RWPE1 (cell line): ENCODE measurements at places on chromosomes 5 and 9.

- DNase-seq, result peak; percentile 83
These were observed 158.1 kb upstream of the SHB start for GRCh38 chr9:38227061-38227540.

GRCh38 chr5:10034001-10034400, 215.7 kb downstream of the ATPSCKMT start:
- DNase-seq, result no peak

- DNase-seq, result no peak
These were observed 14.2 kb downstream of the IARS1 start for GRCh38 chr9:92279302-92279701.

GRCh38 chr9:120474591-120475243, 105.2 kb downstream of the CDK5RAP2 start:
- no peak for DNase-seq

- DNase-seq, result peak; percentile 57
These were observed 61.4 kb upstream of the GLRX start for GRCh38 chr5:95884017-95884325.

DNA sequence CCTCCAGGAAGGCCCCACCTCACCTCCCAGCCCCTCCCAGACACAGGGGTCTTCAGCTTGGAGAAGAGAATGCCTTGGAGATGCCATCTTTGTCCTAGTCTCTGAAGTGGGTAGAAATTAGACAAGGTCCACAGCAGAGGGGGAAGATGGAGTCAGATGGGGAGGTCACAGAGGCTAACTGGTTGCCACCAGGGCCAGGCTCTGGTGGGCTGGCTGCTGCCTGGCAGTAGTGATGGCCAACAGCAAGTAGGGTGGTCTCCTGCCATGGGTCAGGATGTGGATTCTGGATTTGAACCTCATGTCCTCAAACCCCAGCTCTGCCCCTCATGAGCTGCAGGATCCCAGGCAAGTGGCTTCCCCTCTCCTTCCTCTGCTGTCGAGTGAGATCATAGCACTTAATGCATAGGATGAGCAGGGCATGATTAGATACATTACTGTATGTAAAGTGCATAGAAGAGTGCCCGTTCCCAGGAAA, 38.7 kb upstream of the NEK6 start:
- DNase-seq, result no peak

GRCh38 chr9:93587284-93587650, 10.9 kb downstream of the PHF2 start:
- DNase-seq, result no peak
